OCI-M1 (cell line): ENCODE measurements at places on chromosomes 2 and 18.
A peak's percentile ranks its signal among the peaks of the same experiment; 100 is the strongest.

DNA sequence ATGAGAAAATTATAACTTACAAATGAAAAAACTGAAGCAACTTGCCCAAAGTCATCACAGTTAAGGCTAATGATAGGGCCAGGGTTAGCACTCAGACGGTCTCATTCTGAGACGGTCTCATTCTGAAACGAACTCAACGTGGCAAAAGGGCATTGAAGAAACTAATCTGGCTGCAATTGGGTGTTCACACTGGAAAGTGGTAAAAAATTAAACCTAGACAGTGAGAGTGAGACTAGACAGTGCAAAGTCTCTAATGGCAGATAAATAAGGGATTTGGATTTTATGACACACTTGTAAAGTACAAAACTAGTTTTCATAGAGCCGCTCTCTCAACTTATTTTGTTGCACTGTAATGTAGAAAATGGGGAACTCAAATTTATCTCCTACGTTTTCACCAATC lies 9.2 kb downstream of the LRPPRC start:
- no peak for DNase-seq

GRCh38 chr18:72762515-72763122 lies 105.2 kb downstream of the NETO1 start:
- DNase-seq, result peak; percentile 80

DNA sequence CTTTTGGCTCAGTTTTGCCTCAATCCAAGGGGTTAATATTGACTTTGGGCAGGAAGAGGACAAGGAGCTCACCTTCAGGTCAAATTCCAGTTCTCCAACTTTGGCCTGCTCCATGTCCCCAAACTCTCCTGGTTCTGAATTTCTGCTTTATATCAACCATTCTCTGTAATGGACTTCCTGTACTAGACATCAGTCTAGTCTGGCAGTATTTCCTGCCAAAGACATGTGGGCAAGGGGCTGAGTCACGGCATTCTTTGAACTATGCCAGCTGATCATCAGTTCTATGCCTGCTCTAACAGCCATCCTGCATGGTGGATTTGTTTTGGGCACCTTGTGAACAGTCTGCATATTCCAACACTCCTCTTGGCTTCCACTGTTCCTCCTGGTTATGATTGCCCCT lies 199.4 kb downstream of the ZEB2 start:
- DNase-seq, result no peak

GRCh38 chr2:205868053-205868452 lies 185.8 kb downstream of the NRP2 start:
- no peak for DNase-seq

DNA sequence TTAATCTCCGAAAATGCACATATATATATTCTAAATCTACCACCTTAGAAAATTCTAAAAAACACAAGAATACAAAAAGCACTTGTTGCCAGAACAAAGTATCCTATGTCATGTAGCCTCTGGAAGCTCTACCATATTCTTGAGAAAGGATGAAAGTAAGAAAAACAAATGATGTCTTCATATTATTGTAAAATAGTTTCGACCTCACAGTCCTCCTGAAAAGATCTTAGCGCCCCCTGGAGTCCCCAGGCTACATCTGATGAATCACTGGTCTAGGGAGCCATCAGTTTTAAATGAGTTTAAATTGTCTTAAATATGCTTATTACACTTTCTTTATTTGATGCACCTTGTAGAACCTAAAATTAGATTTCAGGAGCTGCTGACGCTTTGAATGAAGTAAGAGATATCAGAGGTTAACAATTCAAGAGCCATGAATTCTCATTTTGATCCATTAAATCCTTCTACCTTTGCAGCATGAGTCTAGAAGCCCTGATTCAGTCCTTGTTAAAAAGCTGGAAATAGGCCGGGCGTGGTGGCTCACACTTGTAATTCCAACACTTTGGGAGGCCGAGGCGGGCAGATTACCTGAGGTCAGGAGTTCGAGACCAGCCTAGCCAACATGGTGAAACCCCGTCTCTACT lies 138.8 kb downstream of the MCFD2 start:
- peak; percentile 78 for DNase-seq

DNA sequence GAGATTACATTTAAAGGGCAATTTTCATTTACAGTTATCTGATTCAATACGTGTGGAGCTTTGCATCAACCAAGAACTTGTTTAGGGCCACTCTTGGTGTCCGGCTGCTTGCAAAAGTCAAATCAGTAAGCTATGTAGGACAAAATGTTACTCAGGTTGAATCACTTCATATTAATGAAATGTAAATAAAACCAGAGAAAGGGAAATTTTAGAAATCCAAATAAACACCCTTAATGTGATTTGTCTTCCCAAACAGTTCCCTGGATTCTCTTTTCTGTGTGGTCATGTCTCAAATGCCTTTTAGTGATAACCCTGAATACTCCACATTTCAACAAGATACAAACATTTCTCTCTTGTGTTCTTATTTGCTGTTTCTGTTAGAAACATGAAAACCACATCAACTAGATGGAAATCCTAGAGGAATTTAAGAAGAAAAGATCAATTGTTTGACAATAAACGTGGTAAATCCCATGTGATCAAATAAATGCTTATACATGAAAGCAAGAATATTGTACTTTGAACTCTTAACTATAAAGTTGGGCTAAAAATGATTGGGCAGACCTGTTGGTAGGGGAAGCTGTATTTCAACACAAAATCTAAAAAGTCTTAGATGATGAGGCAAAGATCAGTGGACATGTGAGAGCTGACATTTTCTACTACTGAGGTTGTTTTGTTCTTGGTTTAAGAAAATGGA lies 101.3 kb downstream of the CDC42EP3 start:
- DNase-seq, result no peak

GRCh38 chr2:70300771-70301343 lies 1.0 kb downstream of the FAM136A start:
- no peak for DNase-seq
